ENCODE measurements at places on chromosomes 12 and 14.
A peak's percentile ranks its signal among the peaks of the same experiment; 100 is the strongest.

- DNase-seq, result no peak
Observed at GRCh38 chr14:94665121-94665520, 52.9 kb downstream of the SERPINA3 start.

- peak; percentile 40 for DNase-seq
Observed at GRCh38 chr12:100987552-100988521, 193.3 kb downstream of the ANO4 start.

DNA sequence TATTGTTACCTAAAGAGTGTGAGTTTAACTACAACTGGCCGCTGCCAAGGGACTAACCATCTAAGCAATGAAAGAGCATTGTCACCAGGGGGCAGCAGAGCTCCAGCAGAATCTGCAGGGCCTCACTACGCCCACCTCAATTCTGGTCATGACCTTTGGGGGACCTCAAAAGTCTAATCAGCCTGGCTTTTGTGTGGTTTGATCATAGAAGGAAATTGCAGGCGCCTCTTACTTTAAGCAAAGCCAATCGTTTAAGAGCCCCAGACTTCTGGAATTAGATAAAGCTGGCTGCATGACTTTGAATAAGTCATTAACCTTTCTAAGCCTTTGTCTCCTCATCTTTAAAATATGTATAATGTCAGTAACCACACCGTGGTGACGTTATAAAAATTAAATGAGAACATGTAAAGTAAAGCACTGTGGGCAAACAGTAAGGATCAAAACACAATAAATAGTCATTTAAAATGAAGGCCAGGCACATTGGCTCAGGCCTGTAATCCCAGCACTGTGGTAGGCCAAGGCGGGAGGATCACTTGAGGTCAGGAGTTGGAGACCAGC, 58.6 kb downstream of the TBX3 start:
- peak; percentile 81 for DNase-seq

DNA sequence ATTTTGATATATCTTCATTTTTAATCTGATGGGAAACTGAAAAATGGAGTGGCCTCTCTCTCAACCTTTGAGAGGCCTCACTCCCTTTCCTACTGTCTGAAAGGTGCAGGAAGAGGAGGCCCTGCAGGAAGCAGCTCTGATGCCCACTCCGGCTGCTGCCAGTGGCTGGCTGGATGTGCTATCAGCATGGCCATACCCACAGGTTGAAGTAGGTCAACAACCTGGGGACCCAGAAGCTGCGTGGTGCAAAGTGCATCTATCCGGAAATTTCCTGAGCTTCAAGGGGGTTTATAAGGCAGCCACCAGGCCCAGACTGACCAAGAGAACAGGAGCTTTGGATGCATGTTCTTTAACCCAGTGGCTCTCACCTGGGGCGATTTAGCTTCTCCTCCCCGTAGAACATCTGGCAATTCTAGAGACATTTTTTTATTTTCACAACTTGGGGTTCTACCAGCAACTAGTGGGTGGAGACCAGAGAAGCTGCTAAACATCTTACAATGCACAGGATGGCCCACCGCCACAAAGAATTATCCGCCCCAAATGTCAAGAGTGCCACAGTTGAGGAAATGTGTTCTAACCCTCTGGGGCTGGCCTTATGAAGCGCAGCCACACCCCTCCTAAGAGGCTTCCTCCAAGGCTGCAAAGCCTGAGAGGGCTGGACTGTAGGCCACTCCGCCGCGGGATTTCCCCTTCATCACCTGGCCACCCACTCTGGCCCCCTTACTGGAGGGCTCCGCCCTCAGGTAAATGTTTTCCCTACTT, 8.2 kb upstream of the BATF start:
- DNase-seq, result no peak

- DNase-seq, result no peak
Observed at GRCh38 chr12:13592063-13592942, 389.1 kb downstream of the GRIN2B start.

GRCh38 chr12:62679608-62680007, 213.0 kb downstream of the MON2 start:
- no peak for DNase-seq

DNA sequence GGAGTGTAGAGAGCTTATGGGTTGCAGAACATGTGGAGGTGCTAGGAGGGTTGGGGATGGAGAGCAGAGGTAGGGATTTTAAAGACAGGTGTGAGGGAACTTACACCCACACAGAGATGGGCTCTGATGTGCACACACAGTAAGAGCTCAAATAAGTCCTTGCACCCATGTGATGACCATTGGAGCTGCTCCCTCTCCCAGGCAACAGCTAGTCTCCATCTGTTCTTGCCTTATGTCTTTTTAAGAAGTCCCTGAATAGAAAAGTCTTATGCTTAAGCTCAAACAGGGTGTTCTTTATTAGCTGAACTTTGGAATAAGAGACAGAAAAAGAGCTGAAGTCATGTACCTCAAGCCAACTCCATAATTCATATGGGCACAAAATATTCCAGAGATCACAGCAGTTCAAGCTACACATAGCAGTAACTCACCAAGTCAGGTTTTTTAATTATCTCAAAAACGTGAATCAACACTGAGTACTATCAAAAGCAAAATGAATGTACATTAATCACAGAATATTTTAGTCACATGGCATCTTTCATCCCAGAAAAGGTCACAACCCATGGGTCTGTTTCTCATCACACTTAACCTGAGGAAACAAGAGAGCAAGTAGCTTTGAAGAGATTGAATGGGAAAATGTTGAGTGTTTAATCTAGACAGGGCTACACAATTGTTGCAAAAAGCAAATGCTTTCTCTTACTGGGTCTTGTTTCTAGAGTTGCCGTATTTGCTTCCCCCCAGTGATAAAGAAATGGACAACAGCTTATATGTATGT, 1513.6 kb upstream of the SEL1L start:
- DNase-seq, result no peak

GRCh38 chr12:15861404-15861803, 20.8 kb upstream of the STRAP start:
- no peak for DNase-seq

GRCh38 chr12:58202933-58203718, 261.8 kb downstream of the ATP23 start:
- no peak for DNase-seq

GRCh38 chr14:88682495-88683114, 110.1 kb downstream of the EML5 start:
- no peak for DNase-seq

DNA sequence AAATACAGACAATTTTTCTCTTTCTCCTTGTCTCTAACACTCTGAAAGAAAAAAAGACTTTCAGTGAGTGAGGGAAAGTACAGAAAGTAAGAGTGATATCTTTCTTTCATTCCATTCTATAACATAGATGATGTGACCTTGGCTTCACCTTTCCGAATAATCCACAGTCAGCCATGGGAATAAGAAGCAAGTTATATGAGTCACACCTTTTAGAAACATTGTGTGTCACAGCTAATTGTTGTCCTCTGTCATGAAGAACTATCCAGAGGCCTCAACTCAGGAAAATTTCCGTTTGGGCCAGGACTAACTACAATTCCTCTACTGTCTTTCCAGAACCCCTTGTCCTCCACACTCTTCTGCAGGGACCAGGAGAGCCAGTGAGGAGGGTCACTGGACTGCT, 209.7 kb upstream of the FAR2 start:
- DNase-seq, result no peak

GRCh38 chr12:89857652-89858274, 149.1 kb upstream of the ATP2B1 start:
- DNase-seq, result no peak

DNA sequence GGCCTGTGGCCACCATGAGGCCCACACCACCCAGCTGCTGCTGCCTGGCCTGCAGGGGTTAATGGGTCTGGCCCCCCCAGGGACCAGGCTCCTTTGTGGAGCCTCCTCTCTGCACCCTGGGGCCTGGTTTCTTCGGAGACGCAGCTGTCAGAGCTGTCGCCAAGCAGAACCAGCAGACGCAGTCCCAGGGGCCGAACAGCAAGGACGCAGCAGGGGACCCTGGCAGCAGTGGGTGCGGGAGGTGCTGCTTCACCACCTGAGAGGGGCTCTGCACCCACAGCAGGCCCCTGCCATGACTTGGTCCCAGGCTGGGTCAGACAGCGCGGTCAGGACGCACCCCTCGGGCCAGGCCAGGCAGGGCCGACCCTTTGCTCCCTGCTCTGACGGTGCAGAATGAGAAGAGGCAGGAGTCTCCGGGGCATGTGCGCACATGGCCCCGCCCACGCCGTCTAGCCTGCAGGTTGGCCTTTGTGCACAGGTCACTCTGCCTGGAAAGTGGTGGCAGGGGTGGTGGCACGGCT, 30.5 kb downstream of the JAG2 start:
- no peak for DNase-seq

GRCh38 chr12:77213319-77213718, 147.9 kb upstream of the E2F7 start:
- peak; percentile 43 for DNase-seq

GRCh38 chr12:123152833-123153232, 1.9 kb upstream of the PITPNM2 start:
- DNase-seq, result no peak

- DNase-seq, result peak; percentile 30
Observed at GRCh38 chr14:103186241-103186822, 63.1 kb downstream of the TNFAIP2 start.

- DNase-seq, result no peak
Observed at GRCh38 chr14:44981198-44981597, 19.2 kb downstream of the TOGARAM1 start.

- no peak for DNase-seq
Observed at GRCh38 chr14:89988787-89989186, 33.1 kb downstream of the TDP1 start.

- DNase-seq, result peak; percentile 30
Observed at GRCh38 chr12:1839956-1840951, 19.9 kb downstream of the LRTM2 start.

GRCh38 chr12:124792961-124793441, 70.7 kb downstream of the SCARB1 start:
- DNase-seq, result no peak

DNA sequence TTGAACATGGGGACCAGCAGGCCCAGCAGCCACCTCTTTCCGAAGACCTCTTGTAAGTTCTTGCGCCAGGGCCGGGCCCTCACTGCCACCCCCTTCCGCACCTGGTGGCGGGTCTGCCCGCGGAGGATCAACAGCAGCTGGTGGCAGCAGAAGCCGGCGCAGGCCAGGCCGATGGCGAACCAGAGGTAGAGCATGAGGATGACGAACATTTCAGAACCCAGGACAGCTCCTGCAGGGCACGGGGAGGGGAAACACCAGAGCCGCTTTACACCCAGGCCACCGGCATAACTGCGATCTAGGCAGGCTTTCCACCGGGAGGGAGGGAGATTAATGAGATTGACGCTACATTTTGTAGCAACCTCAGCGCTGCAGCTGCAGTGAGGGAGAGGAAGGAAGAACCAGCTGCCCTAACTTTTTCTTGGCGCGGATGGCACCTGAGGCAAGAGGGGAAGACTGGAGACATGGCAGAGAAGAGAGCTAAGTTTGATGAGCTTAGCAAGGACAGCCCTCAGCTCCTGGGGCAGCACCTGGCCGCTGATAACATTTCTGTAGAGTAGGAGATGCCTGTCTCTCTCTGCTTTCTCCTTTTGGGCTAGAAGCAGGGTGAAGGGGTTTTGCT, 7.8 kb downstream of the ZDHHC22 start:
- peak; percentile 84 for DNase-seq

GRCh38 chr14:20578784-20579502, 8.9 kb downstream of the RNASE11 start:
- no peak for DNase-seq

- DNase-seq, result no peak
Observed at GRCh38 chr14:30431552-30431951, 127.4 kb upstream of the G2E3 start.

- DNase-seq, result no peak
Observed at GRCh38 chr12:41959271-41959670, 185.4 kb downstream of the GXYLT1 start.

GRCh38 chr12:128803788-128804187, 20.0 kb downstream of the SLC15A4 start:
- no peak for DNase-seq

DNA sequence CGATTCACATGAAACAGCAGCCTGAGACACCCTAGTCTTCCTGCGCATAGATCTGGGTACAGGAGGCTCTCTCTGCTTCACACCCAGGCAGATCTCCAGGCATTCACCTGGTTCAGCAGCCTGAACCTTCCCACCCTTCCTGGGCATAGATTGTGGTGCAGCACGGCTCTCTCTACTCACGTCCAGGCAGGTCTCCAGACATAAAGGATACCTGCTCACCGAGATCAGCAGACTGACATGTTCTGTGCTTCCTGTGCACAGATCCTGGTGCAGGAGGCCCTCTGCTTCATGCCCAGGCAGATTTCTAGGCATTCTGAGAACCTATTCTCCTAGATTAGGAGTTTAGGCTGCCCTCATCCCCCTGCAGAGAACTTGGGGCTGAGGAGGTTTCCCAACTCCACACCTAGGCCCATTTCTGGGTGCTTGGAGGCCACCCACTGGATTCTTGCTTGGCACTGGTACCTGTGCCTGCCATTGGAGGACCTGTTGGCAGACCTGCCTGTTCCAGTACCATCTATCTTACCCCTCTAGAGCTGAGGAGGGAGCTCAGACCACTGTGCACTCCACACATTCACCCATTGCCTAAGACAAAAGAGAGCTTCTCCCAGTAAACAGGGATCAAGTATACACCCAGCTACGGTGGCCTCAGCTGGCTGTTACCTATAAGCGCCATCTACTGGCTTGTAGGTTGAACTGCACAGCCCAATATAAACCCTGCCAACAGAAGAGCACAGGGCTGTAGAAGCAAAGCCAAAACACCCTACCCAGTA, 28.0 kb upstream of the GARIN6 start:
- DNase-seq, result no peak

GRCh38 chr14:43413084-43413483, 1094.0 kb downstream of the FSCB start:
- no peak for DNase-seq

- DNase-seq, result no peak
Observed at GRCh38 chr12:105983622-105984320, 155.0 kb downstream of the NUAK1 start.

- DNase-seq, result no peak
Observed at GRCh38 chr12:93603762-93604161, 31.3 kb downstream of the SOCS2 start.

GRCh38 chr12:124633365-124634362, 66.3 kb upstream of the NCOR2 start:
- peak; percentile 91 for DNase-seq

Data from Caco-2 (cell line).